ENCODE measurements at places on chromosomes 13 and 19. TPM values are rescaled to one million over a fixed set of nuclear protein-coding genes. Genes with fewer than 3 reads are reported as not detected.

- H3K36me3 ChIP-seq, result no peaks in the 10 kb centered on the region
- H3K27me3 ChIP-seq, result no peaks in the 10 kb centered on the region
Observed at GRCh38 chr13:89812856-89813255, 1534.6 kb upstream of the MIR17HG start.

- H3K27me3 ChIP-seq, result no peaks in the 10 kb centered on the region
- no peak overlapping the region for H3K27ac ChIP-seq
- no peaks in the 10 kb centered on the region for H3K4me1 ChIP-seq
- H3K4me3 ChIP-seq, result no peak overlapping the region
Observed at GRCh38 chr13:21429211-21429610, 29.9 kb downstream of the ZDHHC20 start.

- H3K36me3 ChIP-seq, result no peaks in the 10 kb centered on the region
- DNase-seq, result no peak
- H3K27me3 ChIP-seq, result no peaks in the 10 kb centered on the region
- H3K4me3 ChIP-seq, result no peak overlapping the region
Observed at GRCh38 chr19:44021221-44021620, 4.0 kb upstream of the ZNF222 start.

DNA sequence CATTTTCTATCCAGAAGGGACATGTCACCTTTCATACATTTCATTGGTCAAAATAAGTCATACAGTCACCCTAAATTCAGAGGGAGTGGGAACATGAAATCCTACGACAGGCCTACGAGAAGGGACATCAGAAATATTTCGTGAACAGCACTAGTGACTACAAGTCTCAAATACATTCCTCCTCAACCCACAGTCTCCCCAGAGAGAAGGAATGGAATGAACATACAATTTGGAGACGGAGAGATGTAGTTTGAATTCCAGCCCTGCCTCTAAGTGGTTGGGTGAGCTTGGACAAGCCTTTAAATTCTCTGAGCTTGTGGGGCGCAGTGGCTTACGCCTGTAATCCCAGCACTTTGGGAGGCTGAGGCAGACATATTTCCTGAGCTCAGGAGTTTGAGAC lies 9.9 kb downstream of the SERTM1 start:
- no peaks in the 10 kb centered on the region for H3K27me3 ChIP-seq
- H3K36me3 ChIP-seq, result no peaks in the 10 kb centered on the region
- H3K4me3 ChIP-seq, result no peak overlapping the region
- DNase-seq, result no peak
- H3K4me1 ChIP-seq, result no peaks in the 10 kb centered on the region

DNA sequence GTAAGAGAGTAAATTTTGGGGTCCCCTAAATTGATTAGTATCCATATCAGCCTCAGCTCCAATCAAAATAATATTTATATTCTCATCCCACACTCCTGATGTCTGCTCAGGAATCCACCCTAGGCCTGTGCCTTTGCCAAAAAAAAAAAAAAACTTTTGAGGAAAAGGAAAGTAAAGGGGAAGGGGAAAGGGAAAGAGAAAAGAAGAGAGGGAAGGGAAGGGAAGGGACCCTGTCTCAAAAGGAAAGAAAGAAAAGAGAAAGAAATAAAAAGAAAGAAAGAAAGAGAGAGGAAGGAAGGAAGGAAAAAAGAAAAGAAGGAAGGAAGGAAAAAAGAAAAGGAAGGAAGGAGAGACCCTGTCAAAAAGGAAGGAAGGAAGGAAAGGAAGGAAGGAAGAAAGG lies 91.8 kb upstream of the CACNA1A start:
- no peaks in the 10 kb centered on the region for H3K27me3 ChIP-seq
- H3K27ac ChIP-seq, result no peak overlapping the region
- no peak for DNase-seq
- H3K36me3 ChIP-seq, result no peaks in the 10 kb centered on the region

DNA sequence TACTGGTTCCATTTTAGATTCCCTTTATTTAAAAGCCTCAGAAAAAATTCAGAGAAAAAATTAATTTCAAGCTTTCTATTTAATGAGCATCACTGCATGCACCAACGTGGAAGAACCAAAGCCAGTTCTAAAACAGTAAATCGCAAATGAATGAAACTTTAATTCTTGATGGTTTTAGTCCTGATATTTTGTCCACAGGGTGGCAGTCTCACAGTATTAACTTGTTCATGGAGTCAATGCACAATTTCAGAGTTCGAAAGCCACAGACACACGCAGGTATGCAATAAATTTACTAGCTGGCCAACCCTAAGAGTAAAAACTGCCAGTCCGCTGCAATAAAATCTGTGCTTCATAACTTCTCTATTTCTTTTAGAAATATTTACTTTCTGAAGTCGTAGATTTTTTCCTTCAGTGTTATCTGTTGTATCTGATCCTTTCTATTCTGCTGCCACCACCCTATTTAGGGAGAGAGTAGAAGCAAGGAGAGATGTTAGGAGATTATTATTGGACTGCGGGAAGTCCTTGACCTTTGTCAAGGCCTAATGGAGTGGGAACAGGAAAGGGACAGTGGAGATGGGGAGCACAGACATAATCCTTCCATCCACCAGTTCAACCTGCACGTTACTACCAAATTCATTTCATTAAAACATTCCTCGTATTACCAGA lies 7.0 kb upstream of the WBP4 start:
- H3K27me3 ChIP-seq, result no peaks in the 10 kb centered on the region
- H3K36me3 ChIP-seq, result no peaks in the 10 kb centered on the region
- no peak overlapping the region for H3K4me3 ChIP-seq
- peaks cover 100% of the 10 kb centered on the region for H3K4me1 ChIP-seq
- peak; percentile 81 for DNase-seq

DNA sequence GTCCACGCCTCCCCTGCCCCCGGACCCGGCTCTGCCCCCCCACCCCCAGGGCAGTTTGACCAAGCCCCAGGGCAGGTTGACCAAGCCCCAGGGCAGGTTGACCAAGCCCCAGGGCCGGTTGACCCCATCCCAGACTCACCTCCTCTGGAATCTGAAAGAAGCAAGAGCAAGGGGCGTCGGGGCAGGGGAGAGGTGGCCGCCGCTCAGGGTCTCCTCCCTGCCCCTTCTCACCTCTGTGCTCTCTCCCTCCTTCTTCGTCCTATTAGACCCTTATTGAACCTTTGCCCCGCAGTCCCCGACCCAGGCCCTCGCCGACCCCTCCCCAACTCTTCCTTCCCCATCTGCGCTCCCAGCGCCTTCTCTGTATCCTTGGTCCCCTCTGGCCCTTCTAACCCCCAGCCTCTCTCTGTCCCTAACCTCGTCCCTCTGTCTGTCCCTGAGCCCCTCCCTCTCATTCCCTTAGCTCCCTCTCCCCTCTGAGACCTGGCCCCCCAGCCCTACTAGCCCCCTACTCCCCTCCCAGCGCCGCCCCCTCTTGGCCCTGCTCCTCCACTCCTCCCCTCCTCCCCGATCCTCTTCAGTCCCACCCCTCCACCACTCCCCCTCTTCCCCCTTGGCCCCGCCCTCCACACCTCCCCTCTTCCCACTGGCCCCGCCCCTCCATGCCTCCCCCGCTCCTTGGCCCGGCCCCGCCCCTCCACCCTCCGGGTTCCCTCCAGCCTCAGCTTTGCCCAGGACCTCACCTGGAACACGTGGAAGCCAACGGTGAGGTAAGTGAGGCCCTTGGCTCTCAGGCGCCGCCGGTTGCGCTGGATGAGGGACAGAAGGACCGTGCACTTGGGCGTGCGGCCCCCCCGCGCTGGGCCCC lies 7.6 kb downstream of the CAPN12 start:
- H3K27ac ChIP-seq, result peak overlapping the region; percentile 78
- no peaks in the 10 kb centered on the region for H3K36me3 ChIP-seq
- peak; percentile 89 for DNase-seq

GRCh38 chr19:8262431-8262830 lies 45.7 kb downstream of the CD320 start:
- peaks cover 38% of the 10 kb centered on the region for H3K36me3 ChIP-seq
- DNase-seq, result peak; percentile 9
- H3K4me1 ChIP-seq, result no peaks in the 10 kb centered on the region
- H3K27ac ChIP-seq, result no peak overlapping the region

- no peak overlapping the region for H3K4me3 ChIP-seq
- H3K27ac ChIP-seq, result no peak overlapping the region
- no peak for DNase-seq
- no peaks in the 10 kb centered on the region for H3K36me3 ChIP-seq
- H3K27me3 ChIP-seq, result no peaks in the 10 kb centered on the region
- H3K4me1 ChIP-seq, result no peaks in the 10 kb centered on the region
Observed at GRCh38 chr19:51227966-51228365, 3.1 kb downstream of the CD33 start.

- no peak overlapping the region for H3K4me3 ChIP-seq
- H3K27me3 ChIP-seq, result no peaks in the 10 kb centered on the region
- DNase-seq, result no peak
- H3K36me3 ChIP-seq, result no peaks in the 10 kb centered on the region
Observed at GRCh38 chr13:67943116-67943515, 713.0 kb upstream of the PCDH9 start.

DNA sequence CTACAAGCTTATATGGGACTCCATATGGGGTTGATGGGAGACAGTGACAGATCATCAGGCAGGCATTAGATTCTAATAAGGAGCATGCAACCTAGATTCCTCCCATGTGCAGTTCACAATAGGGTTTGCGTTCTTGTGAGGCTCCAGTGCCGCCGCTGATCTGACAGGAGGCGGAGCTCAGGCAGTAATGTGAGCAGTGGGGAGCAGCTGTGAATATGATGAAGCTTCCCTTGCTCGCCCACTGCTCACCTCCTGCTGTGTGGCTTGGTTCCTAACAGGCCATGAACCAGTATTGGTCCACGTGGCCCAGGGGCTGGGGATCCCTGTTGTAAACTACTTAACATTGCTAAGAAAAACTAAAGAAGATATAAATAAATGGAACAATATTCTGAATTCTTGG lies 378.4 kb downstream of the KCNRG start:
- H3K4me1 ChIP-seq, result no peaks in the 10 kb centered on the region
- no peak overlapping the region for H3K27ac ChIP-seq
- no peaks in the 10 kb centered on the region for H3K36me3 ChIP-seq
- H3K4me3 ChIP-seq, result no peak overlapping the region
- H3K27me3 ChIP-seq, result no peaks in the 10 kb centered on the region

DNA sequence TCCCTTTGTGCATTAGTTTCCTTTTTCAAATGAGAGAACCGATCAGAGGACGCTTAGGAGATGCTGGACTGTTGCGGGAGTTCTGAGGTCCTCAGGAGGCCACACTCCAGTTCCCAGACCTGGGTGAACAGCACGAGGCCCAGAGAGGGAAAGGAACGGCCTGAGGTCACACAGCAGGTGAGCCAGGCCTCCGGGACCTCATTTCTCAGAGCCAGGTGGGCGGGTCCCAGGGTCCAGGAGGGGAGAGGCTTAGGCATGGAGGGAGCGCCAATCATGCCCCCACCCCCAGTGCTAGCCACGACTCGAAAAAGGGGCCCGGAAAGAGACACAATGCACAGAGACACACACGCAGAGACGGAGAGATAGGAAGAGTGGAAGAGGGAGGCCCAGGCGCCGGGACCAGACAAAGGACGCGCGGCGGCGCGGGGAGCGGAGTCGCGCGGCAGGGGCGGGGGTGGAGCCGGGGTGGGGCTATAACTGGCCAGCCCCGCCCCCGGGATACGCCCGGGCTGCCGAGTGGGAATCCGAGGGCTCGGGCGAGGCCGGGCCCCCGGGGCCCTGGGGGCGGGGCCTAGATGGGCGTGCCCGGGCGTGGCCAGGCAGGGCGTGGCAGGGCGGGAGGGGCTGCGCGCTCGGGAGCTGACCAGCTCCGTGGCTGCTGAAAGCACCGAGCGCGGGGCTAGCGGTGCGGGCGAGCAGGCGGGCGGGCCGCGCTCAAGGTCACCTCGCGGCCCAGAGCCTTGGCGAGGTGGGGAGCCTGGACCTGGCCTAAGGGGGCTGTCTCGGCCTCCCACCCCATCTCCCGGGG lies 1.6 kb downstream of the ELAVL3 start:
- H3K4me3 ChIP-seq, result peak overlapping the region; percentile 31
- H3K36me3 ChIP-seq, result peaks cover 12% of the 10 kb centered on the region
- H3K27me3 ChIP-seq, result peaks cover 27% of the 10 kb centered on the region
- DNase-seq, result peak; percentile 73

DNA sequence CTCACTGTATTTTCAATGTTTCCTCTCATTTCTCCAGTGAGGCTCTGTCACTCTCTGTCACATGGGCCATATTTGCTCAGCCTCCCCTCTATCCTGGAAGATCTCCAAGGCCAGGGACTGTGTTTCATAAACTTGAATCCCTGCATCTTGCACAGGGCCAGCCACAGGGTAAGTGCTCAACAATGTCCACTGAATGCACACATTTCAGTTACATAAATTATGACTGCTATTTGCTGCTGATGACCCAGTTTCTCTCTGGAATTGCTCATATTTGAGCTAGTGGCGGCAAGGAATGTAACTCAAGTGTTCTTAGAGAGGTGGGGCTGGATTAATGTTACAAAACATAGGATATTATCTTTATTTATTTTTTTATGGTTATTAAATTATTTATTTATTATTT lies 6.1 kb downstream of the CLC start:
- H3K27ac ChIP-seq, result no peak overlapping the region
- H3K4me1 ChIP-seq, result no peaks in the 10 kb centered on the region
- H3K36me3 ChIP-seq, result no peaks in the 10 kb centered on the region
- DNase-seq, result no peak
- H3K4me3 ChIP-seq, result no peak overlapping the region

DNA sequence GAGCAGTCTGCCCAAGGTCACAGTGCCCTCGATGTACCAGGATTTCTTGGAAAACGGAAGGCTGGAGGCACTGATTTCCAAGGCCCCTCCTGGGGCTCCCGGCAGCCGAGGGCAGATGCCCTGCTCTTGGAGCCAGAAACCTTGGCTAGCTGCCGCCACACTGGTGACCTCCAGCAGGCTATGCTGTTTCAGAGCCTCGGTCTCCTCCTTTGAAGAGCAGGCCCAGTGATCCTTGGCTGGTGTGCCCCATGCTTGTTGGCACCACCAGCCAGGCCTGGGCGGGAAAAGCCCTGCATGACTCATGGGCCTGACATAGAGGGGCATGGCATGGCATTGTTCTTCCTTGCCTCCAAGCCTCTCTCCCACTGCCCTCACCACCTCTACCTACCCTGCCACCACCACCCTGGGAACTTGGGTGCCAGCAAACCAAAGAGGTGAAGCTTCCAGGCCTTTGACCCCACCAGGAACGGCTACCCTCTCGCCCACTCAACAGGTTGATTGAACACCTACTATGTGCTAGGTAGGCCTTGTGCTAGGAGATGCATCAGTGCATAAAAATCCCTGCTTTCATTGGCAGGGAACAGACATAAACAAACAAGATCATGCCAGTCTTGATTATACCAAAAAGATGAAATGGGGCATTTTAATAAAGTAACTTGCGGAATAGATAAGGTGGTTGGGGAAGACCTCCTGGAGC lies 1.6 kb upstream of the CLEC11A start:
- DNase-seq, result no peak
- H3K36me3 ChIP-seq, result no peaks in the 10 kb centered on the region
- H3K27ac ChIP-seq, result no peak overlapping the region
- peaks cover 10% of the 10 kb centered on the region for H3K27me3 ChIP-seq
- peaks cover 44% of the 10 kb centered on the region for H3K4me1 ChIP-seq
- H3K4me3 ChIP-seq, result no peak overlapping the region

- no peaks in the 10 kb centered on the region for H3K4me1 ChIP-seq
- H3K27me3 ChIP-seq, result no peaks in the 10 kb centered on the region
- no peak for DNase-seq
- H3K4me3 ChIP-seq, result no peak overlapping the region
- no peaks in the 10 kb centered on the region for H3K36me3 ChIP-seq
Observed at GRCh38 chr13:34425327-34425949, 516.6 kb upstream of the NBEA start.

- no peak overlapping the region for H3K4me3 ChIP-seq
- no peak for DNase-seq
- peak overlapping the region; percentile 97 for H3K27ac ChIP-seq
- H3K27me3 ChIP-seq, result no peaks in the 10 kb centered on the region
- peaks cover 79% of the 10 kb centered on the region for H3K4me1 ChIP-seq
Observed at GRCh38 chr19:55644842-55645511, 1.5 kb downstream of the ZNF581 start.

Gene SYCN
- not detected for total RNA-seq

Gene OLFM4
- 121 TPM for total RNA-seq

Gene VMAC
- 13.8 TPM for total RNA-seq

Gene RPL18
- total RNA-seq, result 1,676 TPM

Gene ZNF98
- 5.3 TPM for total RNA-seq
